Stimulated activated CD4-positive, alpha-beta T cell treated with anti-CD3 and anti-CD28 coated beads, Interleukin-4, amount 100 ng/mL, for 1 hour (primary cell): ENCODE measurements at places on chromosomes 12 and 14.

- no peak for DNase-seq
Measured at GRCh38 chr12:121165316-121165715, 32.6 kb downstream of the P2RX7 start.

- no peak for DNase-seq
Measured at GRCh38 chr12:98838231-98838647, 193.1 kb downstream of the APAF1 start.

- no peak for DNase-seq
Measured at GRCh38 chr14:67416810-67417209, 4.8 kb upstream of the PLEK2 start.

GRCh38 chr12:58434726-58435125 lies 485.6 kb downstream of the LRIG3 start:
- no peak for DNase-seq

DNA sequence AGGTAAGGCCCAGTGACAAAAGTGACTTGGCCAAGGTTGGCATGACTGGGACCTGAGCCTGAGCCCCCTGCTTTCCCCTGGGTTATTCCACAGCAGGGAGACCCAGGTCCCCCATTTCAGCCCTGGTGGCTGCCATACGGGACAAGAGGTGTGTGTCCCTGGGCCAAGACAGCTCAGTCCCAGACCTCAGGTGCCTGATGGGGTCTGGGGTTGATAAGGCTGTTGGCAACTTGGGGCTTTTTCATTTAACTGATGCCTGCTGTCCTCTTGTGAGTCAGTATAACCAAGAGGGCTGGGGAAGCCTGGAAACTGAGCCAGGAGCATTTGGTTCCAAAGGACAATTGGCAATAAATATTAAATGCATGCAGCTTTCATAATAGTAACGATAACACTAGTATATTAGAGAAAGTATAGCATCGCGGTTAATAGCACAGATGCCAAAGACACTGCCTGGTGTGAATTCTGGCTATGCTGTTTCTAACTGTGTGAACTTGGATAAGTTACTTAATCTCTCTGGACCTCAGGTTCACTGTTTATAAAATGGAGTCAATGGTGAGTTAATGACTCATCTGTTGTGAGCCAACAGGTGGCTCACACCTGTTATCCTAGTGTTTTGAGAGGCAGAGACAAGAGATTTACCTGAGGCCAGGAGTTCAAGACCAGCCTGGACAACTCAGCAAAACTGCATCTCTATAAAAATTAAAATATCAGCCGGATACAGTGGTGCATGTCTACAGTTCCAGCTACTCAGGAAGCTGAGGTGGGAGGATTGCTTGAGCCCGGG lies 898 bp downstream of the SDSL start:
- DNase-seq = no peak

- no peak for DNase-seq
Measured at GRCh38 chr14:96757456-96757855, 39.7 kb upstream of the VRK1 start.

DNA sequence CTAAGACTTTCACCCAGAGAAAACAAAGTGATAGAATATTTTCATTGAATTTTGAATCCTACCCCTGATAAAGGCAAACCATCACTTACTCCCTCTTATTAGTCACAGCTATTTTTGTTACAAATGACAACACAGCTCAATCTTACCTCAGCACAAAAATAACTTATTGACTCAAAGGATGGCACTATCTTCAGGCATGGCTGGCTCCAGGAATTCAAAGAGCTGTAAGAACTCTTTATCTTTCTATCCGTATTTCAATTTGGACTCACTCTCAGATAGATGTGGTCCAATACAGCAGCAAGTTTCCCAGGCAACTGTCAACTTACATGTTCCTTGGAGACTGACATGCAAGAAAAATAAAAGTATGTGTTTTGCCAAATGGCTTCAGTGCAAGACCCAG lies 709.4 kb upstream of the MDGA2 start:
- no peak for DNase-seq

DNA sequence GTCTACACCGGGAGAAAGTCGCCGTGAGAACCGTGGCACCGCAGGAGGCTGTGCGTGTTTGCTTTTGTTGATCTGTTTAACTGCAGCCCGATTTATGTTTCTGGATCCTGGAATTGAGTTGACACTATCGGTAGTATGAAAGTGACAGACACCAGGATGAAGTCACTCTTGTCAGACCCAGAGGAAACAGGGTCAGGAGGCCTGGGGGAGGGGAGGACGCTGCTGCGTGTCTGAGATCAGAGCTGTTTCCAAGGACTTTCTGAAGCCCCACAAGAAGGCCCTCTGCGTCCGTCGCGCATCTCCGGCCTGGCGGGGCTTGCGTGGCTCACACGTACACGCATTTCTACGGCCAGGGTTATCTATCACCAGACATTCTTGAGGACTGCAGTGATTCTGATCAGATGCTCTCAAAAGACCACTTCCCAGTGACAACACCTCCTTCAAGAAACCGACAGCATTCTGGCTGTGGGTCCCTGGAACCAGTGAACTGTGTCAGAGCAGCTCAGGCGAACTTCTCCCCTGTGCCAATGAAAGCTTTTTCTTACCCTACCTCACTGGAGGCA lies 263.4 kb downstream of the ADGRD1 start:
- DNase-seq = no peak

DNA sequence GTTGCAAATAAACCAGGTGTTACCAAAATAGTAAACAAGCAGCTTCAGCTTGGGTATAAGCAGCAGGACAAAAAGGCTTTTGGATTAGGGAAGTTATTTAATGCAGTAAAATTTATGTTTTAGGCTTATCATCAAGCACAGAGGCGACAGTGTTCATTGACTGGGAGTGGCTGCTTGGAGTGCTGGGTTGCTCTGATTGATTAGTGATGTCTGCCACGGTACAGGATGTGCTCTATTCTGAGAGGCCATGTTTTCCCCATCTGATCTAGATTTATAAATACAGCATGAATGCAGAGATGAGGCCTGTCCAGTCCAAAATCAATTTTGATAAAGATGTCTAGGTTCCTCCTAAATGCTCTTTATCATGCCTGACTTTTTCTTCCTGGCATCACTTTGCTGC lies 83.5 kb downstream of the MAP1LC3B2 start:
- no peak for DNase-seq

GRCh38 chr14:23512156-23512555 lies 39.4 kb downstream of the ZFHX2 start:
- DNase-seq = no peak

- no peak for DNase-seq
Measured at GRCh38 chr14:70454731-70455130, 2.8 kb downstream of the ADAM21 start.

DNA sequence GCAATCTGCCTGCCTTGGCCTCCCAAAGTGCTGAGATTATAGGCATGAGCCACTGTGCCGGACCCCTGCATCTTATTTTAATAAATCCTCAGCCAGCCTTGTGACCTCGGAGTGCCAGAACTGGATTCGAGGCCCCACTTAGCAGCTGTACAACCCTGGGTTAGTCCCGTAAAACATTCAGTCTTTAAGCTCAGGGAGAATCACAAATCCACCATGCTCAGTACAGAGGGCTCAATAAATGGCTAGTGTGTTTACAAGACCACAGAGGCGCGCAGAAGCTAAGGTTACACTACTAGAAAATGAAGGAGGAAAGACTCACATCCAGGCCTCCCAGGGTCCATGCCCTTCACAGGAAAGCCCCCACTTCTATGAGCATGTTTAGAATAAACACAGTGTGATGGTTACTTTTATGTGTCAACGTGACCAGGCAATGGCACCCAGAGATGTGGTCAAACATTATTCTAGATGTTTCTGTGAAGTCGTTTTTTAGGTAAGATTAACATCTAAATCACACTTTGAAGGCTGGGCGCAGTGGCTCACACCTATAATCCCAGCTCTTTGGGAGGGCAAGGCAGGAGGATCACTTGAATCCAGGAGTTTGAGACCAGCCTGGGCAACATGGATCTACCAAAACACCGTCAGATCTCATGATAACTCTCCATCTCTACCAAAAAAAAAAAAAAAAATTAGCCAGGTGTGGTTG lies 55.3 kb downstream of the CLMN start:
- no peak for DNase-seq

GRCh38 chr12:39905152-39905551 lies 200.7 kb downstream of the SLC2A13 start:
- DNase-seq = no peak

GRCh38 chr14:39102265-39102968 lies 618 bp downstream of the SEC23A start:
- DNase-seq = no peak

- DNase-seq = no peak
Measured at GRCh38 chr12:64674367-64674922, 64.2 kb downstream of the RASSF3 start.

DNA sequence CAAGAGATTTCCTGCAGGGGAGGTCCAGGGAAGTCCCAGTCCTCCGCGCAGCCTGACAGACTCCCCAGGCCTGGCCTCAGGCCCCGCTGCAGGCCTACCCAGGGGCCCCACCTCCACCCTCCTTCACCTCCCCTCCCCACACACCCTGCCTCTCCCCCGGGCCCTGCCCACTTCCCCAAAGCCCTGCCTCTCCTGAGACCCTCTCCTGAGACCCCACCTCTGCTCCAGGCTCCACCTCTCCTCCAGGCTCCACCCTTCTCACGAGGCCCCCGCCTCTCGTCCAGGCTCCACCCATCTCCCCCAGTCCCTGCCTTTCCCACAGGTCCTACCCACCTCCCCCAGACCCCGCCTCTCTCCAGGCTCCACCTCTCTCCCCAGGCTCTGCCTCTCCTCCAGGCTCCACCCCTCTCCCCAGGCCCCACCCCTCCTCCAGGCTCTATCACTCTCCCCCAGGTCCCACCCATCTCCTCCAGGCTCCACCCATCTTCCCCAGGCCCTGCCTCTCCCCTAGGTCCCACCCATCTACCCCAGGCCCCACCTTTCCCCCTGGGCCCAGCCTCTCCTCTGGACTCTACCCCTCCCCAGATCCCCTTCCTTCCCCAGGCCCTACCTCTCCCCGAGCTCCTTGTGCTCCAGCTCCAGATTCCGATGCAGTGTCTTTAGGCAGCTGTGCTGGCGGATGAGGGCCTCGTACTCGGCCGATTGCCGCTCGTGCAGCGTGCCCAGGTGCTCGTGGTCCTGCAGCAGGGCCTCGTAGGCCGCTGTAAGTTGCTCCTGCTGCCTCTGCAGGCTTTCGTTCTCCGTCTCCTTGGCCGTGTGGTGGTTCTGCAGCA lies 58.8 kb upstream of the GPR68 start:
- peak; percentile 61 for DNase-seq

DNA sequence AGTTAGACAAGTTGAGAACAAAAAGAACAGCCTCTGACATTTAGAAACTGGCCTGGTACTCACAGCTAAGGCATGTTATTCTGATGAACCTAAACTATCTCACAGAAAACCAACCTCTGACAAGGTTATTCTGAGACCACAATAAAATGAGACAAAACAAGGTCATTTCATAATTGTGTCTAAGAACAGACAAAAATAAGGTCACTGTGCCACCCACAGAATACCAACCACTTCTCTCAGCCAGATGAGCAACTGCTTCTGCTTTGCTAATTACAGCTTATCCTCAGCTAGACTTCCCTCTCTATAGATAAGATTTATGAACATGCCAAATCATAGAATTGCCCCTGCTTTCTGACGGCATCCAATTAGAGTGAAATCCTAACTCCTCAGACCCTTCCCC lies 52.2 kb upstream of the CRACR2A start:
- no peak for DNase-seq

DNA sequence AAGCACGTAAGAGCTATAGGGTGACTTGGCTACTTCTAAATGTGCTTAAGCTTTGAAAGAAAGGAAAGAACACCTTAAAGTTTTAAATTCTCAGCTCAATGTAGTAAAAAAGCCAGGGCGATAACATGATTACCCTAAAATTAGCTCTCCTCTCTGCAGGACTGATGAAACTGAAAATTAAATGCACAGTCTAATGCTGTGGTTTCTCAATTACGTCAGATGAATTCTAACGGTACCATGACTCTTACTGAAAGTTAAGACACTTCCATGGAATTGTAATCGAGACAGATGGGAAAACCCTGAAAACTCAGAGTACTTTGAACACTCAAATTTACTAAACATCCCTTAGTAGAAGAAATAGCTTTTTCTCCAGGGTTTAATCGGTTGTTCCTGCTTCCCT lies 25.9 kb upstream of the PRKD1 start:
- no peak for DNase-seq

GRCh38 chr12:52321418-52321817 lies 220 bp upstream of the KRT83 start:
- no peak for DNase-seq

- DNase-seq = no peak
Measured at GRCh38 chr14:70366911-70367310, 7.4 kb upstream of the COX16 start.

DNA sequence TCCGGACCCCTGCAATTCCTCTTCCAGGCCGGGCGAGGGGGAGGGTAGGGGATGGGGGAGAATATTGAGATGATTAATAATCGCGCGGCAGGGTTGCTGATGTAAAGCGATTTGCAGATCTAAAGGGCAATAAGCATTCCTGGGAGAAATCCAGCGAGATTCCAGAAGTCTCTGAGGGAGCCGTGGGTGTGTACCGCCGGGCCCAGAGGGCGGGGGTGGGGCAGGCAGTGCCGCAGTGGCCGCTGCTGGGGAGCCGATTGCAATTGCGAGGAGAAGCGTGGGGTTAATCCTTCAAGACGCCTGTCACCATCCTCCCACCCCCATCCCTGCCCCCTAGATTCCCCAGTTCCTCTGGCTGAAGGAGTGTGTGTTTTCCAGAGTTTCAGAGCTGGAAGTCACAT lies 16.4 kb downstream of the FOS start:
- no peak for DNase-seq

- no peak for DNase-seq
Measured at GRCh38 chr12:51386351-51386750, 4.9 kb downstream of the GALNT6 start.

- no peak for DNase-seq
Measured at GRCh38 chr12:88235183-88235833, 93.2 kb downstream of the TMTC3 start.

GRCh38 chr14:81818271-81818670 lies 284.6 kb upstream of the SEL1L start:
- DNase-seq = no peak

DNA sequence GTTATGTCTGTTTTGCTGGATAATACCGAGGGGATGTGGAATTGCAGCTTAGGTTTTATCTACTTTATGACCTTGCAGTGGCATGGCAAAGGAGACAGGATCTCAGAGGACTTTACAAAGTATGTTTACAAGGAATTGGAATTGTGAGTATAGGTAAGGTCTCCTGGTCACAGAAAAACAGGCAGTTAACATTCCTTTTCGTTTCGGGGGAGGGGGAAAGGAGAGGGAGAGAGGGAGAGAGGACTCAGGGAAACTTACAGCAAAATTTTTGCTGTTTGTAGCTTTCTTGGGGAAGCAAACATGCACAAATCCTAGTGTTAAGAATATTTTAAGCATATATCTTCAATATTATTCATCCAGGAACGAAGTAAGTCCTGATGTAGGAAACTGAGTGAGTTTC lies 590.5 kb upstream of the LRFN5 start:
- DNase-seq = no peak

DNA sequence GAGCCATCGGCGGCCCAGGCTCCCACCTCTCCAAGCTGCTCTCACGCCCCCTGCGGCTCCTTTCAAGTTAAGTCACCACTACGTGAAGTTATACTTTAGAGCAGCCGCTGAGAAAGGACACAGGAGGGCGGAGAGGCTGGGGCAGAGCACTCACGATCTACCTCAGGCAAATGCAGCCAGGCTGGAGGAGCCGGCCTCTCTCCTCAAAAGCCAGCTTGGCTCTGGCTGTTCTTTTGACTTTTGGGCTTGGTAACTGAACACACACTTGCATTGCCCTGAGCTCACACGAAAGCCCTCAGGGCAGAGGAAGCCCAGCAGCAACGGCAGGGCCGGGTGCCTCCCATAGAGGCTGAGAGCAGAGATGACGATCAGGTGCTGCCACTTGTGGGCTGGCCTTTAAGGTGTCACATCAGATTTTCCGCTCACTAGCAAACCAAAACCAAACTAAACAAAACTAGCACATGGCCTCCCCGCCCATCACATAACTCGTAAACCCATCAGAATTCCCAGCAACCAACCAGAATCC lies 75.2 kb downstream of the PITPNM2 start:
- peak; percentile 68 for DNase-seq
